ENCODE measurements at places on chromosomes 16 and 17.

GRCh38 chr17:7173687-7174602 lies 5.2 kb downstream of the ASGR1 start:
- DNase-seq, result no peak

DNA sequence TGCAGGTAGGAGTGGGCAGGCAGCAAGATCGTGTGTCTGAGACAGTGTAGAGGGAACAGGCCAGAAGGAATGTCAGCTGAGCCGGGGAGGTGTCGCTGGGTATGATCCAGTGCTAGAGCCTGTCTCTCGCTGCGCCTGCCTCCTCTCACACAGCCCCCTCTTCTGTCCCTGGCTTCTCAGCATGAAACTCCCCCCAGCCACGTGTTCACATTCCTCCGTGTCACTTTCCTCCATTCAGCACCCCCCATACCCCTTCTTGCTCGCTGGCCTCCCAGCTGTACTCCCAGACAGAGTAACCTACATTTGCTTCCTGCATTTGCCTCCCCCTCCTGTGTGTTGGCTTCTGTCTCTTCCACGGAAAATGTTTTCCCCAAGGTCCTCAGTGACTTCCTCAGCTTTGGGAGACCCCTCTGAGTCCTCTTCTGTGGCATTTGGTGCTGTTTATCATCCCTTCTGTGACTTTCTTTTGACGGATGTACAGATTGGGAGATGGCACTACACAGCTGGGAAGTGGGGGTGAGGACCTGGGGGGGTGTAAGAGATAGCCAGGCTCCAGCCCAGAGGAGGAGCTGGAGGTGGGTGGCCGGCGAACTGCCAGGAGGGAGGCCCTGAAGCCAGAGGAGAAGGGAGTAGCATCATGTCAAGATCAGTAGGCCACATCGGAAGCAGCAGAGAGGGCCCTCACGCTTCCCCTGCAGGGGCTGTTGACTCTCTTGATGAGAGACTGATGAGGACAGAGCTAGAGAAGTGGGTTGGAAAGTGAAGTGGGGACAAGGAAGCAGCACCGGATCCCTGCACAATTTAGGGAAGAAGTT lies 19.2 kb downstream of the SGF29 start:
- peak; percentile 60 for DNase-seq

- DNase-seq, result no peak
Measured at GRCh38 chr17:17675416-17675815, 5.8 kb upstream of the RAI1 start.

GRCh38 chr16:26981266-26981938 lies 85.3 kb upstream of the C16orf82 start:
- DNase-seq, result peak; percentile 34

DNA sequence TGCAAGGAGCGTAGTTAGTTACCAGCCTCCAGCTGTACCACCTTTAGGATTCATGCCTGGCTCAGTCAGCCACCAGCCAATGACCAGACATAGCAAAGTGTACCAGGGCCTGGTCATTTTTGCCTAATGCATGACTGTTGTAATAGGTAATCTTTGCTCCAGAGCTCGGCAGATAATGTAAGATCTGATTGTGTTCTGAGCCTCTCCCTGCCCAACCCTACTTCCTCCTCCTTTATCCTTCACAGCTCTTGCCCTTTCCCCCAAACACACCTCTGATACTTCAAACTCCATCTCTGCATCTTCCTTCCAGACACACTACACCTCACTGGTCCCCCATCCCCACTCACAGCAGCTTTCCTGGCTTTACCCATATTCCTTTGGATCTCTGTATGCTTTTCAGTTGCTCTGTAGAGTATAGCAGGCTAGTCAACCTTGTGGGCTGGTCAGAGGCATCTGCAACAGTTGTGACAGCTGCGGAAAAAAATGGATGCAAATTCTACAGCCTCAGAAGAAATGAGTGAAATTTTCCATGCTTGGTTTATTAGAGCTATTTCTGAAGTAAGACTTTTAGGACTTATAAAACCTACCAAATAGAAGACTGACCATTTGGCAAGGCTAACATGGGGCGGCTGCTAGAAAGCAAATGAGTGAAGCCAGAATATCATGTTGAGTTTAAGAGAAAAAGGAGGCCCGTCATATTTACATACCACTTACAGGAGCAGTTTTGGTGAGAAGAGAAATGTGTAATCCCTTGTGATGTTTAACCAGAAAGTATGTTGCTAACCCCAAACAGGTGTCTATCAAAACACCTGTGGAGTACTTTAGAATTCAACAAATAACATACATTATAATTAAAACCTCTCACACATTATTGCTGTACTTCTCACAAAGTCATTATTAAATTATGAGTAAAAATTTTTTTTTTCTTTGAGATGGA lies 19.9 kb upstream of the C16orf87 start:
- no peak for DNase-seq

- DNase-seq, result peak; percentile 42
Measured at GRCh38 chr17:12509801-12510200, 155.9 kb upstream of the MYOCD start.

- no peak for DNase-seq
Measured at GRCh38 chr17:21210411-21211076, 3.4 kb downstream of the TMEM11 start.

DNA sequence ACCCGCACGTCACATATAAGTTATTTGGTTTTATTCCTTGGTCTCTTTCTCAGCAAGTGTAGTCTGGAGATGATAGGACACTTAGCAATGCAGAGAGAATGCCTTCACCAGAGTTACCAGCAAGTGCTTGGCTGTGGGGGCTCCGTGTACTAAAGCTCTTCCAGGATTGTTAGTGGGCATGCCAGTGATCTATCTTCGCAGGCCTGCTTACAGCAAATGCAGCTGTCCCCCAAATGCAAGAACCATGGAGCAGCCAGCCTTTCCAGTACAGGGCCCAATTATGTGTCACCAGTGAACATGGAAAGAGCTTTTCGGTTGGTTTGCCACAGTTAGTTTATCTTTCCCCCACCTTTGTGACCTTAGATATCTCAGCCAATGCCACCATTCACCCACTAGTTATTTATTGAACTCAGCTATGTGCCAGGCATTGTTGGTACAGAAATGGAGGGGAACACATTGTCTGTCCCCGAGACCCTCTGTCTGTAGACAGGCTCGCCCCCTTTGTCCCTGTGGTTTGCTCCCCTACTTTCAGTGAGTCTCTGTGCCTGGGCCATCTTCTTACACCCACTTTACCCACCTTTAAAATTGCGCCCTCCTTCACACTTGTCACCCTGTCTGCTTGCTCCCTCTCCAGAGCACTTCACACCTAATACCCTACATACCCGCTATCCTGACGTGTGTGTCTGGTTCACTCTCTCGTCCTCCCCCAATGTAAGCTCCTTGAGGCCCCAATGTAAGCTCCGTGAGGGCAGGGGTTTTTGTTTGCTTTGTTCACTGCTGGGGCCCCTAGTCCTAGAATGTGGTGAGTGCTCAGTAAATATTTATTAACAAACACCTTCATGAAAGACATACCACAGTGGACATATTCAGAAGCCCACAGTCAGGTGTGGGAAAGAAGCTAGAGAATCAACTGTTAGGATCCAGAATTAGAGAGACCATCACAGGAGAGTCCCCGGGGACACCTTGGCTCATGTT lies 13.3 kb downstream of the USP10 start:
- DNase-seq, result no peak

DNA sequence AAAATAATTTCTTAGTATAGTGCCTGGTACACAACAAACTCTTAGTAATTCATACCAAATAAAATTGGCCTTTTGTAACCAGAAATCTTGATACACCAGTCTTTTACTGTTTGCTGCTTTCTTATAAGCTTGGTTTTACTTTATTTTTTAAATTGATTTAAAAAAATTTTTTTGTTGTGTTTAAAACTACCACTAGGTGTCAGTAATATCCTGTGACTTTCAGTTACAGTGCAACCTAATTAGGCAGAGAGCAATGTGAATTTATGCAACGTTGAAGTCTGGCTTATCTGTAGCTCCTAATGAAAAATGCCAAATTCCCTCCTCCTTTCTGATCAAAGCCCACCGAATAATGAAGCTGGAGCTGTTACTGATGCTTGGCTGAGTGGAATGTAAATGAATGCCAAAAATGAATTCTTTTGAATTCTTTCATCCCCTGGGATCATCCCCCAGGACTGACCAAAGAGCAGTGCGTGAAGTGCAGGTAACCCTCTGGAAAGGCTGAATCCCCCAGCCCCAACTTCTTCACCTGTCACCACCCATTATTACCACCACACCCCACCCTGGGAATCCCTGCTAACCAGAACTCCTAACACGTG lies 3.8 kb downstream of the ERCC4 start:
- peak; percentile 49 for DNase-seq

DNA sequence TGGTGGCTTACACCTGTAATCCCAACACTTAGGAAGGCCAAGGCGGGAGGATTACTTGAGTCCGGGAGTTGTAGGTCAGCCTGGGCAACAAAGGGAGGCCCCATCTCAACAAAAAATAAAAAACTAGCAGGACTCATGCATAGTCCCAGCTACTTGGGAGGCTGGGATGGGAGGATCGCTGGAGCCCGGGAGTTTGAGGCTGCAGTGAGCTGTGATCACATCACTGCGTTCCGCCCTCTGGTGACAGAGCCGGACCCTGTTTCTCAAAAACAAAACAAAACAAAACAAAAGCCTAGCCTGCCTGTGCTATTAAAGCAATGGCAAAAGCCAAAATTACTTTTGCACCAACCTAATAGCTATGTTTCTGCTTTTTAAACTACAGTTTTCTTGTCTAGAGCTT lies 1.5 kb downstream of the FCSK start:
- no peak for DNase-seq

DNA sequence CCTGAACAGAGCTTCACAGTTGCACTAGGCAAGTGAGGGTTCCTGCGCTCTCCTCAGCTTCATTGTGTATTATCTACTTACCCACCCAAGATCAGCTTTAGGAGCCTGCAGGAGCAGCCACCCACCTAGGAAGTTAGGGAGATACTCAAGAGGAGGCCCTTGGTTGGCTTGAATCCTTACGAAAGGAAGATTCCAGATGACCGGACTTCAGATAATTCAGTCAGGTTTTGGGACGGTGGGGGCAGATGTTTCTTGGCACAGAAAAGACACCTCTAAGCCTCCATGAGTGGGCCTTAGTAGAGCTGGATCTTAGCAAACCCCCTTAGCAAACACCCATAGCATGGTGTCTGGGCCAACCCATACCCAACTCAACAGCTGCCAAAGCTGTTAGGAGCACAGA lies 2.4 kb upstream of the CBFB start:
- DNase-seq, result no peak

DNA sequence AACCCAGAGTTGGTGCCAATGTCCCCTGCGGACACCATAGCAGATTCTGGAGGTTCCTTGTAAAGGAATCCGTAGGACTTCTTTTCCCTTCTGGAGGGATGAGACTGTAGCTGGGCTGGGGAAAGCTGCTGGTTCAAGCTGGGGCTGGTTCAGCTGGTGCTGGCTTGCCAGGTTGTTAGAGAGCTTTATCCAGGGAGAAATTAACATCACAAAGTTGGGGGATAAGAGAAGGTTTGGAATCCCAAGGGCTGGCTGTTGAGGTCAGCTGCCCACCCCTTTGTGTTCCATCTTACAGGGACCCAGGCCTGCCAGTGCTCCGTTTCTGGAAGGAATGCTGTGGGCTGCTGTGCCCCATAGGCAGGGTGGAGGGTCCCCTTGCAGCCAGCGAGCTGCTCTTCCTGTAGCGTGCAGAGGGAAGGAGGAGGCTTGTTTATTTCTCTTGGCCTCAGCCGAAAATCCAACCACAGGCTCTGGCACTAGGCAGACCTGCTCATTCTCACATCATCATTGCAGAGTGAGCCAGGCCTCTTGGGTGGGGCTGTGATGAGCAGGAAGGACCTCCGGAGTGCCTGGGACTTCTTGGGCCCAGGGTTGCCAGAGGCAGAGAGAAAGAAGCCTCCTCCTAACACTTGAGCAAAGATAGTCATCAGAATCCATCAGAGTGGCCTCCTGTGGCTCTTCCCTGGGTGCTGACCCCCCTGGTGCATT lies 251.1 kb downstream of the SEC14L1 start:
- DNase-seq, result peak; percentile 99

DNA sequence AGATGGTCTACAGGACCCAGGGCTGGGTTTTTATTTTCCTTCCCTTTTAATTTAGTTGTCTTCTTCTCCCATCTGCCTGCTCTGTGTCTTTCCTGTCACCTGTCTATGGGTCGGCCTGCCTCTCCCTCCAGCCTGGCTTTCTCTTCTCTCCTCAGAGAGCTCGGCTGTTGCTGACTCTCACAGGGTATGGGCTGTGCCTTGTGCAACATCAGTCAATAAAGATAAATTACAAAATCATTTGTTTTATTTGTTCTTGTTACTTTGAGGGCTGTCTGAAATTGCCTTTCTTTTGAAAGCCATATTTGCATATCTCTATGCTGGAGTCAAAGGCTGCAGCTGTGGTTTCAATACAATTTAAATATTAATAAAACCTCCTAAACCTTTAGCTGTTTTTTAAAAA lies 15.6 kb downstream of the RND2 start:
- no peak for DNase-seq

- DNase-seq, result no peak
Measured at GRCh38 chr16:73670836-73671820, 623.2 kb upstream of the ZFHX3 start.

GRCh38 chr17:56587298-56587697 lies 6.2 kb upstream of the NOG start:
- DNase-seq, result no peak
